ENCODE measurements at places on chromosomes 11 and 22. TPM values are rescaled to one million over a fixed set of nuclear protein-coding genes. Genes with fewer than 3 reads are reported as not detected.

The NLRP6 gene
- total RNA-seq = not detected

The RELT gene
- 2.1 TPM for total RNA-seq

The KRTAP5-9 gene
- total RNA-seq = not detected

The LRRC56 gene
- not detected for total RNA-seq

The CFAP300 gene
- total RNA-seq = 0.28 TPM

The OR52I2 gene
- not detected for total RNA-seq

The OR2AG2 gene
- total RNA-seq = not detected

The GAB4 gene
- not detected for total RNA-seq

The KREMEN1 gene
- total RNA-seq = 53.0 TPM

The PLEKHB1 gene
- total RNA-seq = 20.5 TPM

The ELMOD1 gene
- total RNA-seq = not detected

The MICALL1 gene
- 40.7 TPM for total RNA-seq

The SLC22A8 gene
- not detected for total RNA-seq

The APOA4 gene
- total RNA-seq = not detected

The DRG1 gene
- 55.5 TPM for total RNA-seq

The OR4D5 gene
- not detected for total RNA-seq

The CYTH4 gene
- total RNA-seq = 4.4 TPM

The AGBL2 gene
- total RNA-seq = not detected

The SELENOO gene
- 17.1 TPM for total RNA-seq

The CCDC15 gene
- 0.14 TPM for total RNA-seq

The SYCE3 gene
- not detected for total RNA-seq

The PKDREJ gene
- total RNA-seq = not detected

The LRRN4CL gene
- 6.5 TPM for total RNA-seq

The MCAM gene
- total RNA-seq = 99.9 TPM

The TRIM29 gene
- not detected for total RNA-seq

The FOLH1 gene
- not detected for total RNA-seq

The MYRF gene
- total RNA-seq = 0.61 TPM

The ANKRD13D gene
- total RNA-seq = 9.2 TPM

The MUC2 gene
- not detected for total RNA-seq

The OR51B2 gene
- total RNA-seq = not detected

The ARFGAP2 gene
- total RNA-seq = 61.3 TPM

The LRRC74B gene
- total RNA-seq = not detected

The OR6T1 gene
- not detected for total RNA-seq

The HTATIP2 gene
- 33.8 TPM for total RNA-seq

The SLC1A2 gene
- total RNA-seq = 4.9 TPM

The SCGB1A1 gene
- not detected for total RNA-seq

The SCARF2 gene
- 5.0 TPM for total RNA-seq

The TMPRSS4 gene
- total RNA-seq = not detected

The OR51F1 gene
- not detected for total RNA-seq

The WBP2NL gene
- total RNA-seq = 0.35 TPM

The RASSF10 gene
- 0.85 TPM for total RNA-seq

The NCF4 gene
- total RNA-seq = 4.2 TPM

The ABCC8 gene
- 2.3 TPM for total RNA-seq

The C11orf65 gene
- total RNA-seq = 0.57 TPM

The MS4A14 gene
- 0.21 TPM for total RNA-seq

The KCNJ1 gene
- not detected for total RNA-seq

The LINC01488 gene
- 0.13 TPM for total RNA-seq

The CSF2RB gene
- 1.5 TPM for total RNA-seq

The GLB1L3 gene
- not detected for total RNA-seq

The CRYBB3 gene
- not detected for total RNA-seq

The DUSP8 gene
- total RNA-seq = 29.9 TPM

The OR51E1 gene
- total RNA-seq = 0.69 TPM

The KCNK7 gene
- total RNA-seq = 0.56 TPM

The MYBPC3 gene
- 1,646 TPM for total RNA-seq

The PTDSS2 gene
- 25.7 TPM for total RNA-seq

The OR5T2 gene
- not detected for total RNA-seq

The TYR gene
- total RNA-seq = not detected

The TCN2 gene
- total RNA-seq = 11.2 TPM

The CDHR5 gene
- not detected for total RNA-seq

All from heart left ventricle (tissue), 16 donors.